GM18507 (cell line): ENCODE measurements at places on chromosomes 6 and 20.

DNA sequence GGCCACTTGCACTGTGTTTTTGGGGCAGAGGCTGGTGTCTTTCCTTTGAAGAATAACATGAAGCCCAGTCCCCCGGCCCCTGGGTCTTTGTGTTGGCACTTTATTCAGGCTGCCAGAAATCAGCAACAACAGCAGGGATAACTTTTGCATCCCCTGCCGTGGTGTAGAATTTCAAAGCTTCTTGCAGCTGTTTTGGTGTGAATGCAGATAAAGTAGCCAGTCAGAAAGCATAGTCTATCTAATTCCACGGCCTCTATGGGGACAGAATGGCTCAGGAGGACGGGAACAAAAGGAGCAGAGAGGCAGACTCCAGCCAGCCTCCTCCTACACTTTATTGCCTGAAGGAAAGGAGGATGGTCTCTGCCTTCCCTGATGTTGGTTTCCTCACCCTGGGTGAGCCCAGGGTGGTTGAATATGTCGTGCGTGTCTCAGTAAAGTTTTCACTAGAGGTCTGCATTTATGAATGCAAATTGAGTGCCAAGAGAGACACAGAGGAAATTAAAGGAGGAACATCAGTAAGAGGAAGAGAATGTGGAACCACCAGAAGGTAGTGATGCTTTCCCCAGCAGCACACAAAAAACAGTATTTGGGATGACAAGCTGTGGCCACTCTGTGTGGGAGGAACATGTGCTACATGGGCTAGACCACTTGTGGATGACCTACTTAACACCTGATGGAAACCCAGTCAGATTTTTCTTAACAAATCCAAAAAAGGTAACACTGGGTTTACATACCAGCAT lies 125.9 kb upstream of the TRAF3IP2 start:
- no peak for DNase-seq

DNA sequence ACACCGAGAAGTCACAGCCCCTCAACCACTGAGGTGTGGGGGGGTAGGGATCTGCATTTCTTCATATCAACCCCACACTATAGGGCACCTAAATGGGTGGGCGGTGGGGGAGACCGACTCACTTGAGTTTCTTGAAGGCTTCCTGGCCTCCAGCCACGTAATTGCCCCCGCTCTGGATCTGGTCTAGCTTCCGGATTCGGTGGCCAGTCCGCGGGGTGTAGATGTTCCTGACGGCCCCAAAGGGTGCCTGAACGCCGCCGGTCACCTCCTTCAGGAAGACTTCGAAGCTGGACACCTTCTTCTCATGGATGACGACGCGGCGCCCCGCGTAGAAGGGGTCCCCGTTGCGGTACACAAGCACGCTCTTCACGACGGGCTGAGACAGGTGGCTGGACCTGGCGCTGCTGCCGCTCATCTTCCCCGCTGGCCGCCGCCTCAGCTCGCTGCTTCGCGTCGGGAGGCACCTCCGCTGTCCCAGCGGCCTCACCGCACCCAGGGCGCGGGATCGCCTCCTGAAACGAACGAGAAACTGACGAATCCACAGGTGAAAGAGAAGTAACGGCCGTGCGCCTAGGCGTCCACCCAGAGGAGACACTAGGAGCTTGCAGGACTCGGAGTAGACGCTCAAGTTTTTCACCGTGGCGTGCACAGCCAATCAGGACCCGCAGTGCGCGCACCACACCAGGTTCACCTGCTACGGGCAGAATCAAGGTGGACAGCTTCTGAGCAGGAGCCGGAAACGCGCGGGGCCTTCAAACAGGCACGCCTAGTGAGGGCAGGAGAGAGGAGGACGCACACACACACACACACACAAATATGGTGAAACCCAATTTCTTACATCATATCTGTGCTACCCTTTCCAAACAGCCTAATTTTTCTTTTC lies at the start of gene DCDC2:
Gene DCDC2, minus strand, starts transcription at position 724 of the 883 bp plus-strand sequence. Its CDS starts 309 bp downstream, at position 415.
- DNase-seq = no peak

DNA sequence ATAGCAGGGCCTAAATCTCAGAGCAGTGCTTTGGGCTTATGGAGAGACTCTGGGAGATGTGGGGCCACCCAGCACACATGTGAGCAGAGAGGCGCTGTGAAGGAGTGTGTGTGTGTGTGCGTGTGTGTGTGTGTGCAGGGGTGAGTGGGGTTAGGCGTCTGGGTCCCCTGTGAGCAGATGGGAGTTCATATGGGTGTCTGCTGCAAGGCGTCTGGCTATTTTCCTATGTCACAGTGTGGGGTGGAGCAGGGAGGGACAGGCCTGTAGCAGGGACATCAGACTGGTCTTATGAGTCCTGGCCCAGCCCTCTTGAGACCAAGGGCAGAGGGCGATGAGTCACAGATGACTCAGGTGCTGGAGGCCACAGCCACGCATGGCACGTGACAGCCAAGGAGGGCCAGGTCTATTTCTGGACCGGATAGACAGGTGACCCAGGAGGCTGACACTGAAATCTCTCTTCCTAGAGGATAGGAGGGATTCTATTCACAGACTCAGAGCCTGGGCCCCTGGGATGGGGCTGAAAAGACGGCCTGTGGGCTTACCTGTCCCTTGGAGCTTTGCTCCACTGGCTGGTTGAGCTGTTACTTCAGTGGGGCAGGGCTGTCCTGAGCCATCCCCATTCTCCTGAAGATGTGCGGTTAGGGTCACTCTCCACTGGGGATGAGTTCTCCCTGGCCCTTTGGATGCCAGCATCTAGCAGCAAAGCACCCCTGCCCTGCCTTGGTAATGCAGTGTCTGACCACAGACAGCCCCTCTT lies 28.9 kb downstream of the VEGFA start:
- no peak for DNase-seq

DNA sequence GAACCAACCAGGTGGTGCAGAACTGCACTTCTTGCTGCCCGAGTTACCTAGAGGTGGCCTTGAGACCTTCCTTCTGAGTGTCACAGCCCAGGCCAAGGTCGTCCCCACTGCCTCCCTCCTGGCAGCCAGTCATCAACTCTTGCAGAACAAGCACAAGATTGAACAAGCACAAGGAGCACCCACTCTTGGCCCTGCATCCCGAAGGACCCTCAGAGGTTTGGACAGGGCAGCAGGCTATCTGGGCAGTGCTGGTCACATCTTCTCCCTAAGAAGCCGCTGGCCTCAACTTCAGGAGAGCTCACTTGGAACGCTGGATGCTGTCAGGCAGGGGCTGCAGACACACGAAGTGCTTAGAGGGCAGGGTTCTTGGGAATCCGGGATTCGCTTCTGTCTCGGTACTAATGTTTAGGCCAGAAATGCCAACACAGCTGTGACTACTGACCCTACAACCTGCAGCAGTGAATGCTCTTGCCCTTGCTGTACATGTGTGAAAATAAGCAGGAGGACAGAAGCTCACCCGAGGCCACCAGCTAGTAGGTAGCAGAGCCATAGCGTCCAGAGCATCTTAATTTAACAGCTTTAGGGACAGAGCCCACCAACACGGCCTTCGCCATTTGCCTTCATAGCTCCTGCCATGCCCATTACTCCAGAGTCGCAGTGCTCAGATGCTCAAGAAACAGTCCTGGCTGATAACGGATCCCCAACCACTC lies 4.0 kb upstream of the ACSS1 start:
- DNase-seq = no peak

- DNase-seq = no peak
These were observed 121.6 kb downstream of the CD164 start for GRCh38 chr6:109260701-109261100.

- DNase-seq = no peak
These were observed 338.1 kb downstream of the PREX1 start for GRCh38 chr20:48489656-48490055.

- no peak for DNase-seq
These were observed 131.8 kb downstream of the NFATC2 start for GRCh38 chr20:51410586-51411325.

GRCh38 chr6:4487538-4487937 lies 288.7 kb upstream of the CDYL start:
- no peak for DNase-seq
